ENCODE measurements at places on chromosomes 1 and 21.

DNA sequence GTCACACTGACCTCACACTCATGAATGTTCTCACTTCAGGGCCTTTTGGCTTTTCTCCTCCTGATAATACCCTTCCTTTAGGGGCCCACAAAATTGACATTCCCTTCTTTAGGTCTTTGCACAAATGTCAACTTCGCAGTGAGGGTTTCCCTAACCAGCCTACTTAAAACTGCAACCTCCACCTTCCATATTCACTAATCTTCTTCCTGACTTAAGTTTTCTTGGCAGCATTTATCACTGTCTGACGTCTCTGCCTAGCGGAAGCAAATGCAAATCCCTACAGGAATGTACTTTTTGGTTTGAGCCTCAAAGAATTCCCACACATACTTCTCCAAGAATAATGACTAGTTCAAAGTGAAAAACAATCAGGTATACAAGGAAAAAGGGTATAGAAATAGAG lies 32.8 kb downstream of the INTS7 start:
- DNase-seq = no peak

DNA sequence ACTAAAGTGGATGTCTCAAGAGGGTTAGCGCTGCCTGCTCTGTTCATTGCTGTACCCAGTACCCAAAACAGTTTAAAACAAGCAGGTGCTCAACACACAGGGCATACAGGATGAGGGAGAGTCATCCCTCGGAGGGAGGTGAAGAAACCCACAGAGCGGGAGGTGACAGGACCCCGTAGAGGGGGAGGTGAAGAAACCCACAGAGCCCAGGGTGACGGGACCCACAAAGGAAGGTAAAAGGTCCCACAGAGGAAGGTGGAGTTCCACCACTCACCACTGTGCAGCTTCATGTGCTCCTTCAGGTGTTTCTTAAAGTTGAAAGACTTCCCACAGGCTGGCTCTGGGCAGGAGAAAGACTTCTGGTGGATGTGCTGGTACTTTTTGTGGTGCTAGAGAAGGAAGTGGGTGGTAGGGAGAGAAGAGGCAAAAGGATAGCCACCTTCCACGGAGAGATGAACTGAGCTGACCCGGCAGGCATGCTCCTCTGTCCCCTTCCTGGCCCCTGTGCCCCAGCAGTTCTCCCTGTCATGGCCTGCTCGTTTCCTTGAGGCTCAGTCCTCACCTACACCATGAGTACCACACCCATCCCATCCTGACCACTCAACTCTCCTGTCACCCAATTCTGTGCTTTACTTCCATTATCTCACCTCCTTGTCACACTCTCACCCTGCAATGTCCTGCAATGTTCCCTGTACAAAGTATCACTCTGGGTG lies 5.1 kb downstream of the ZNF692 start:
- no peak for DNase-seq

DNA sequence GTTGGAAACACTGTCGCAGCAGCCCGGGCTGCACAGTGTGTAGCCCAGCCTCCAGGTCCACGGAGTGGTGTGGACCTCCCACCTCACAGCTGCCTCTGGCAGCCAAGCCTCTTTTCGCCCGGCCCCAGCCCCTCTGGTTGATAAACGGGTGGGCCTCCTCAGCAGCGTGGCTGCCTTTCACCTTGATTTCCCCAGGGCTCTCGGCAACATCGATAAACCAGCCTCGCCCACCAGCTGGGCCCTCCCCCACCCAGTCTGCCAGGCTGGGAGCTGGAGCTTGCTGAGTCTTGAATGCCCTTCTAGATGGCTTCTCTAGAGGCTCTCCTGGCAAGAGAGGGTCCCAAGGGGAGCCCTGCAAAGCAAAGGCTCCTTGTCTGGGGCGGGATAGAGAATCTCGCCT lies 31.0 kb upstream of the LHX4 start:
- peak; percentile 11 for DNase-seq

GRCh38 chr1:56578963-56579875 lies at the start of gene PLPP3:
Gene PLPP3, minus strand, starts transcription at chr1:56579563. Its CDS starts 547 bp downstream, at chr1:56579016.
- DNase-seq = peak; percentile 11

GRCh38 chr1:172356620-172357019 lies 63.9 kb upstream of the C1orf105 start:
- DNase-seq = no peak

DNA sequence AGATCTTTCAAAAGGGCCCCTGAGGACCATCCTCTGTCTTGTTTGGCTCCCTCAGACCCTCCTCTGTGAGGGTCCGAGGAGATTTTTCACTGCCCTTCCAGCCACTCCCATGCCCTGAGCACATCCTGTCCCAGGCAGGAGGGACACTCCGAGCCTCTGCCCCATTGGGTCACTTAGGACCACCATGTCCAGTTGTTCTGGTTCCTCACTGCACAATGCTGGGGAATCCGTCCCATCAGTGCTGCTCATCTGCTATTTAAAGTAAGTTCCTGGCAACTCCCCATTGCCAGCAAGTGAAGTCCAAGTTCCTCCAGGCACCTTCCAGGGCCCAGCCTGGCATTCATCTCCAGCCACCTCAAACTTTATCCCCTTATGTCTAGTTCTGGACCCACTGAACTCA lies 117.5 kb upstream of the GRIK3 start:
- DNase-seq = no peak

- no peak for DNase-seq
These were observed 64.7 kb downstream of the VAV3 start for GRCh38 chr1:107900090-107900945.

GRCh38 chr21:33185852-33186251 lies 43.9 kb upstream of the IFNAR2 start:
- DNase-seq = no peak

- DNase-seq = no peak
These were observed 51.2 kb downstream of the MRPL39 start for GRCh38 chr21:25556091-25556490.

- no peak for DNase-seq
These were observed 208.2 kb upstream of the USP25 start for GRCh38 chr21:15521644-15522001.

DNA sequence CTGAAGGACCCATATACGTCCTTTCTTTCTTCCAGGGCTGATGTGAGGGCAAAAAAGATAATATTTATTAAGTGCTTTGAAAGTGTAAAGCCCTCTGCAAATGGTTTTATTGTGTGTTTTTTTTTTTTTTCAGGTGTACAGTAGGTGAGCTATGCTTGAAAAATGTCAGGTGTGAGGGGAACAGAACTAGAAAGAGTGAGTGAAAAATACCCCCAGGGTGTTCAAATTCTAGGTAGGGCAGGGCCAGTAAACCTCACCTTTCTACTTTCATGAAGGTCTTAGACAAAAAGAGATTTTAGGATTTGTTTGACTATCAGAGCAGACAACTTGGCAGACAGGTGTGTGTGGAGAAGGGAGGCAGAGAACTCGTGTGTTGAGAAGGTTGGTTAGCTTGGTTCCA lies 51.3 kb downstream of the ARHGEF11 start:
- no peak for DNase-seq

- DNase-seq = no peak
These were observed 77.0 kb downstream of the MORN1 start for GRCh38 chr1:2314273-2314802.

GRCh38 chr1:111952125-111952657 lies 37.3 kb downstream of the KCND3 start:
- DNase-seq = no peak

GRCh38 chr1:15758953-15759661 lies 512 bp downstream of the FBLIM1 start:
- no peak for DNase-seq

GRCh38 chr1:175602026-175602585 lies 141.3 kb downstream of the TNR start:
- DNase-seq = no peak

GRCh38 chr1:151635479-151636072 lies 23.7 kb downstream of the SNX27 start:
- no peak for DNase-seq

DNA sequence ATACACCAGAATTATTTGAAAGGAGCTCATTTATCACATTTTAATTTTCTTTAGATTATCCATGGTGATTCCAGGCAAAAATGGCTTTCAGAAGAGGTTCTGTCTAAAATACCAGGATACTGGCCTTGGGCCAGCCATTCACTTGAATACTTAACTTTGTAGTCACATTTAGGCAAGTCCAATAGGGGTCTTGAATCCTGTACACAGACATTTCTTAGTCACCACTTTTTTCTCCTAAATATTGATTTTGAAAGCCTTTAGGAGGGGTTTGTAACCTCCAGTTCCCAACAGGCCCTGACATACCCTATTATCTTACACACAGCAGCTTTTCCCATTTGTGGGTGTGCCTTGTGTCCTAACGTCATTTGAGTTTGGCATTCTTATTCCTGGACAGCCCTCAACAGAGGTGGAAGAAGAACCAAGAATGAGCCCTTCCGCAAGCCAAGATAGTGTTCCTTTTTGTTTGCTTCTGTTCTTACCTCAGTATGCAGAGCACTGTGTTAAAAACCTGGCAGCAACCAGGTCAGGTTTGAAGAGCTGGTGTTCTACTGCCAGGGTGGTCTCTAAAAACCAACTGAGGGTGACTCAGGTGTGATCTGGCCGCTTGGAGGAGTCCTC lies 19.5 kb downstream of the MAP3K7CL start:
- no peak for DNase-seq

- no peak for DNase-seq
These were observed 102.7 kb downstream of the CC2D1B start for GRCh38 chr1:52263153-52263910.
